HFFc6 (cell line): ENCODE measurements at places on chromosomes 4 and X.

DNA sequence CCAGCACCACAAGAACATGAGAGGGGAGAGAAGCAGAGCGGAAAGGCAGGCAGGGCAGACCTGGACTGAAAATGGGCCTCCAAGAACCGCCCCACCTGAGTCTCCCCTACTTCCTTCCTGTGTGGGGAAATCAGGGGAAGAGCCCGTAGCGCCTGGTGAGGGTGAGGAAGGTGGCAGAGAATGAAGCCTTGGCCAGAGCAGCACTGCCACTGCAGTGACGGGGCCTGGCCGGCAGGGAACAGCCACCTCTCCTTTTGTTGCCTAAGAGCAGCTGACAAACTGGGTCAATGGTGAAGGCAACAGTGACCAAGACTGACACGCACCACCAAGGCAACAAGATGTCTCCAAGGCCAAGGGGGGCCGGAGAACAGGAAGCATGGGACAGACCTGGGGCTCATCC, 58.4 kb upstream of the CBR4 start:
- peaks cover 4% of the 10 kb centered on the region; the same call in 1 of the 2 replicates for H3K36me3 ChIP-seq
- peaks cover 48% of the 10 kb centered on the region for H3K4me1 ChIP-seq
- no peak for DNase-seq

DNA sequence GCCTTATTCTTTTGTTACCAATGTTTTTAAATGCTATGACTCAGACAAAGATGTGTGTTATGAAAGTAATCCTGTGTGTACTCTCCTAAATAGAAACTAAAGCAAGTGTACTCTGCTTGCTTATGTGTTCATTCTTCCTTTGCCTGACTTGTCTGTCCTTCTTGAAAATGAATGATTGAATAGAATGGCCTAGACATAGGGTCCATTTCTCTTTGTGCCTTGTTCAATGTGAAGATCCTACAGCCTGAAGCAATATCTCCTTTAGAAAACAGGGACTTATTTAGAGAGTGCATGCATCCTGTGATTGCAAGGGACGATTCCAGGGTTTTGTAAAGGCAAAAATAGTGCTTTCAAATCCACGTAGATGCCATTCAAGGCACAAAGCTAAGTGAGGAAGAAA, 343.6 kb upstream of the TACR3 start:
- no peaks in the 10 kb centered on the region for H3K4me1 ChIP-seq
- H3K27me3 ChIP-seq: no peaks in the 10 kb centered on the region
- no peak overlapping the region for H3K27ac ChIP-seq
- no peak overlapping the region for H3K4me3 ChIP-seq
- DNase-seq: no peak
- no peaks in the 10 kb centered on the region for H3K36me3 ChIP-seq

DNA sequence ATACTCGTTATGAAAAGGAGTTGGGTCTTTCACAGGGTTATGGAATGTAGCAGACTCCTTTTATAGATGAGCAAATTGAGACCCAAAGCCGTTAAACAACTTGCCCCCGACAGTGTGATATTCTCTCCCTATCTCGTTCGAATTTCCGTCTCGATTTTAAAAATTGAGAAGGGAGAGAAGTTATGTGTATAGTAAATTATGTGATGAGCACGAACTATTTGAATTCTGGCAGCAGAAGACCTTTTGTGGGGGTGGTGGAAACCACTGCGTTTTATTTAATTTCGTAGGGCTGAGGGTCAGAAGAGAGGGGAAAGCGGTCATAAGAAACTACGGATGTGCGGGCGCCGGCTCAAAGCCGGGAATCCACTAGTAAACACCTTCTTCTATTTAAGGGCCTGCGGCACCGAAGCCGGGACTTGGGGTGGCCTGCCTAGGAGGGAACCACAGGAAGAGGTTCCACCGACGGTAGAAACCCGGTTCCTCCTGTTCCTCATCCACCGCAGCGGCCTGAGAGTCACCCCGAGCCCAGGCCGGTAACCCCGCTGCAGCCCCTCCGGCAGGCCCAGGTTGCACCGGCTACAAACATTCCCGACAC, 1.5 kb upstream of the DDX3X start:
- peaks cover 20% of the 10 kb centered on the region for H3K36me3 ChIP-seq
- peak overlapping the region; percentile 100 for H3K27ac ChIP-seq
- H3K27me3 ChIP-seq: peaks cover 13% of the 10 kb centered on the region
- peak overlapping the region; percentile 95 for H3K4me3 ChIP-seq
- DNase-seq: no peak

DNA sequence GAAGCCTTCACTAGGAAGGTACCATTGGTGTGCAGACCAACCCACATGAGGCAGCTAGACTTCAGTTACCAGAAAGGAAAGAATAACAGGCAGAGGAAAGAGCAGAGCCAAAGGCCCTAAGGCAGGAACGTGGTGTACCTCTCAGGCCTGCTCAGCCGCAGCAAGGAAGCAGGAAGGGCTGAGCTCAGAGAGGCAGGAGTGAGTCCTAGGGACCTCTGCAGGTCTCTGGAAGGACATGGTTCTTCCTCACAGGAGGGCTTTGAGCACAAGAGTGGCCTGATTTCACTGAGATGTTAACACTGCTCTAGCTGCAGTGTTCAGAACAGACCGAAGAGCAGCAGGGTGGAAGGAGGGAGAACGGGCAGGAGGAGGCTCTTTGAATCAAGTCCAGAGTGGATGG, 124.6 kb downstream of the DCHS2 start:
- no peaks in the 10 kb centered on the region for H3K4me1 ChIP-seq
- DNase-seq: no peak
- H3K4me3 ChIP-seq: no peak overlapping the region

- no peaks in the 10 kb centered on the region for H3K36me3 ChIP-seq
- no peak overlapping the region for H3K4me3 ChIP-seq
- no peak overlapping the region for H3K27ac ChIP-seq
- H3K27me3 ChIP-seq: no peaks in the 10 kb centered on the region
- no peaks in the 10 kb centered on the region for H3K4me1 ChIP-seq
Measured at GRCh38 chr4:143076723-143077122, 108.0 kb upstream of the USP38 start.

- peaks cover 7% of the 10 kb centered on the region; the same call in 1 of the 2 replicates for H3K36me3 ChIP-seq
- H3K4me1 ChIP-seq: no peaks in the 10 kb centered on the region
- no peak overlapping the region for H3K4me3 ChIP-seq
- no peaks in the 10 kb centered on the region for H3K27me3 ChIP-seq
- no peak for DNase-seq
Measured at GRCh38 chr4:122205687-122206086, 53.6 kb downstream of the BLTP1 start.

GRCh38 chr4:42268824-42269223, 116.4 kb upstream of the BEND4 start:
- no peak for DNase-seq
- H3K4me3 ChIP-seq: no peak overlapping the region
- H3K36me3 ChIP-seq: no peaks in the 10 kb centered on the region

DNA sequence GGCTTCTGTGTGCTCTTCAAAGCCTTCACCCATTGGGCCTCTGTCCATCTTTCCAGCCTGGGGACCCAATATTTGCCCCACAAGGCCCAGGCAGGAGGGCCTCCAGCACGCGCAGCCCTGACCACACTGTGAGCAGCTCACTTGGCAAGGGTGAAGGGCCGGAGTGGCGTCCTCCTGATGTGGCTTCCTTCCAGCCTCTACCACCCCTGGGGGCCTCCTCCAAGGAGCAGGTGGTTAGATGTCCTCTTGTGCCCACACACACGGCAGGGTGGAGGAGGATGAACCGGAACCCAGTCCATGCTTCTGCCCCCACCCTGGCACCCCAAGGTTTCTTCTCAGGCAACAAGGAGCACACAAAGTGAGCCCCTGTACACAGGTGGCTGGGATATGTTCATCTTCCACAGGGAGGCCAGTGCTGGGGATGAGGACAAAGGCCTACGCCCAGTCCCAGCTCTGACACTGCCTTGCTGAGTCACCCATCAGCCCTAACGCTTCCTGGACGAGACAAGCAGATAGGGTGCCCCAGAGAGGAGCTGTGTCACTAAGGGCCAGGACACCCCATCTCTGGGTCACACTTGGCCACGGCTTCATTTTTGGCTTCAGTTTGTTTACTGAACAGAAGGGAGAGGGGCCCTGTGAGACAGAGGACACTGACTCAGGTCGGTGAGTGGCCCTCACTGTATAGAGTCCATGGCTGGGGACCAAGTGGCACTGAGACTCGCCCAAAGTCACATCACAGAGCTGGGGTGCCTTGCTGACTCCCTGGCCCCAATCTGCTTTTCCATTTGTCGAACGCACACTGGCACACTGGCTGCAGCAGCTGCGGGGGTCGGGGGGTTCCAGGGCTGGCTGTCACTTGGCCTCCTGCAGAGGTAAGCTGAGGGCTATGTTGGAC, 1.9 kb downstream of the UBL4A start:
- no peaks in the 10 kb centered on the region; the same call in 1 of the 2 replicates for H3K36me3 ChIP-seq
- DNase-seq: peak; percentile 24
- H3K27ac ChIP-seq: peak overlapping the region; percentile 46
- H3K4me1 ChIP-seq: peaks cover 7% of the 10 kb centered on the region
- H3K4me3 ChIP-seq: peak overlapping the region; percentile 72; the same call in 1 of the 2 replicates

GRCh38 chr4:110815950-110816349, 193.1 kb upstream of the PITX2 start:
- H3K36me3 ChIP-seq: no peaks in the 10 kb centered on the region
- no peak for DNase-seq
- no peak overlapping the region for H3K27ac ChIP-seq
- H3K4me1 ChIP-seq: no peaks in the 10 kb centered on the region

- no peaks in the 10 kb centered on the region for H3K4me1 ChIP-seq
- no peak overlapping the region for H3K27ac ChIP-seq
- H3K27me3 ChIP-seq: no peaks in the 10 kb centered on the region; the same call in 1 of the 2 replicates
- no peak for DNase-seq
Measured at GRCh38 chrX:23861215-23861896, 46.4 kb downstream of the APOO start.
